ENCODE measurements at places on chromosomes 2 and 18.
A peak's percentile ranks its signal among the peaks of the same experiment; 100 is the strongest.

- no peak for DNase-seq
Measured at GRCh38 chr2:26463244-26464192, 14.4 kb downstream of the OTOF start.

GRCh38 chr18:59453468-59453961, 94.5 kb upstream of the LMAN1 start:
- DNase-seq: no peak

- DNase-seq: no peak
Measured at GRCh38 chr2:70746094-70746974, 21.7 kb downstream of the ADD2 start.

DNA sequence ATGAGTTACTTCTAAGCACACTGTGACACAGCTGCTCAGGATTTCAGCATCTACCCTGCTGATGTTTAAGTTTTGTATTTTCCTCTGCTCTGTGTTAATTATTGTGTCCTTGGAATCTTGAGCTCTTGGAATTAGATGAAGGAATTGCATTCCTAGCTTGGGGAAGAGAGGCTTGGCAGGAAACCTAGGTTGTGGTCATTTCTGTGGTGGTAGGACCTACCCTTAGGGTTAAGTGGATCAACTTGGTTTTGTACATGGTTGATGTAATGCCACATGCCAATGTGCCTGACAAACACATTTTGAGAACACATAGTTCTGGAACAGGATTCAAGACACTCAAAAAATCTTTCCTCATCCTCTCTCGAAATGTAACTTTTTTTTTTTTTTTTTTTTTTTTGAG, 264.5 kb upstream of the MEX3C start:
- DNase-seq: no peak

GRCh38 chr18:6711467-6711866, 18.0 kb upstream of the ARHGAP28 start:
- DNase-seq: no peak

DNA sequence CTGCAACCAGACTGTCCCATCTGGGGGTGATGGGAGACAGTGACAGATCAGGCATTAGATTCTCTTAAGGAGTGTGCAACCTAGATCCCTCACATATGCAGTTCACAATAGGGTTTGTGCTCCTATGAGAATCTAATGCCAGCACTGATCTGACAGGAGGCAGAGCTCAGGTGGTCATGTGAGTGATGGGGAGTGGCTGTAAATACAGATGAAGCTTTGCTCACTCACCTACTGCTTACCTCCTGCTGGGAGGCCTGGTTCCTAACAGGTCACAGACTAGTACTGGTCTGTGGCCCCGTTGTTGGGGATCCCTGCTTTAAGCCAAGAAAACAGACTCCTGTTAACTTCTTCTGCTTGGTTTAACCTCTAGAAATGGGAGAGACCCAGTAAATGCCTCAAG, 3.2 kb downstream of the CYP27A1 start:
- DNase-seq: no peak

DNA sequence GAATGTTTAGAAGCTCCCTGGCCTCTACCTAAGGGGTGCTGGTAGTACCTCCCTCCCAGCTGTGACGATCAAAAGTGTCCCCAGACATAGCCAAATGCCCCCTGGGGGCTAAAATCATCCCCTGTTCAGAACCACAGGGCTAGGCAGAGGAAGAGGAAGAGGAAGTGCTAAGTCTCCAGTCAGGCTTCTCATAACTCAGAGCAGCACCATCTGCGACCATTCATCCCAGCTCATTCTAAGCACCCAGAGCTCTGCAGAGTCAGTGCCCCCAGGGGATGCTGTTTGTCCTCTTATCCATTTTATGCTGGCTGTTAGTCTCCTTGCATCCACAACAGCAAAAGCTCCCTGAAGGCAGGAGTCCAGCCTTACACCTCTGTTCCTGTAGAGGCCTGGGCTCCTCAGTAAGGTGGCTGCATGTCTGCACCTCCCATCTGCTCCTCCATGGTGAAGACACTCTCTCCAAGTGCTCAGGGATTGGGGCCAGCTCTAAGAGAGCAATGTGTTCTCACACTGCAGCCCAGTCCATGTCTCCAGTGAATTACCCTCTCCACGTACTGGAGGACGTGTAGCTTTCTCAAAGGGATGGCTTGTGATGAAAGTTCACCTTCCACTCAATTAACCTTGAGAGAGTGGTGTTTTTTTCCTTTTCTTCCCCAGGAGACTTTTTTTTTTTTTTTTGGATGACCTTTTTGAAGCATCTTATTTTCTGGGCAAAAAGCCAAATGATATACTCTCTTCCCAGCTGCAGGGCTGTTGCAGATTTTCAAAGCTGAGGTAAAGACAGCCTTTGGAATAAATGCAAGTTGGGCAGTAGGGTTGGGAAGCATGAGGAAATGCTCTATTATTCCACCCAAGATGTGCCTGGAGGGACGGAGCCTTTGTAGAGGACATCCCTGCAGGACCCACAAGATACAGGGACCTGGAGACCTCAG, 158.9 kb upstream of the SLC14A2 start:
- DNase-seq: no peak

DNA sequence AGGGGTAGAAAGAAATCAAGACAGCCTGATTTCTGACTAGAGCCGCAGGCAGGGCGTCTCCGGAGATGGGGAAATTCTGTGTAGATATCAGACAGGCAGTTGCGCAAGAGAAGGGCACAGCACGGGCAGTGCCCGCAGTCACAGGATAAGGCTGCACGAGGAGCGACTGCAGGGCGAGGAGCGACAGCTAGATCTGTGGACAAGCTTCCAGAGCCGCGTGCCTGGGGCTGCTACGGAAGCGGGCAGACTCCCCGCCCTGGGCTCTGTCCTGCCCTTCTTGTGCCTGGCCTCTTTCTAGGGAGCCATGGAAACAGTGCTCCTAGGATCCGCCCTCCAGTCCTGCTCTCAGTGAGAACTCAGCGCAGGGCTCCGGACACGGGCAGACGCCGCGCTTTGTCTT, 12.6 kb downstream of the MC5R start:
- no peak for DNase-seq

GRCh38 chr2:57504787-57505186, 541.8 kb upstream of the VRK2 start:
- no peak for DNase-seq

- no peak for DNase-seq
Measured at GRCh38 chr2:68303033-68303901, 16.5 kb downstream of the CNRIP1 start.

GRCh38 chr18:22228976-22229375, 59.6 kb downstream of the GATA6 start:
- DNase-seq: no peak

DNA sequence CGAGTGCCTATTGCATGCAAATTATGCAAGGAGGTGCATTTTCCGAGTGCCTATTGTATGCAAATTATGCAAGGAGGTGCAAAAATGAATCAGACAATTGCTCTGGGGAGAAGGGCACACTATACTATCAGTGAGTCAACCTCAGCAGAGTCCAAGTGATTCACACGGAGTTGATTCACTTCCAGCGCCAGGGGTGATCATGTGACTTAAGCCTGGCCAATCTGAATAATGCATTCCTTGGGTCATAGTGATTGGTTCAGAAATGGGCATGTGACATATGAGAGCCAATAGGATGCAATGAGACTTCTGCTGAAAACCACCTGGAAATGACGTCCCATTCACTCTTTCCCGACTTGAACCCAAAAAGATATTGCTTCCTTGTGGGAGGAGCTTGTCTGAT, 152.2 kb downstream of the DAW1 start:
- no peak for DNase-seq

- no peak for DNase-seq
Measured at GRCh38 chr2:189803431-189803830, 19.2 kb downstream of the PMS1 start.

- DNase-seq: no peak
Measured at GRCh38 chr2:43419876-43420275, 176.0 kb downstream of the THADA start.

- DNase-seq: no peak
Measured at GRCh38 chr18:47983946-47984345, 53.5 kb upstream of the SMAD2 start.

- no peak for DNase-seq
Measured at GRCh38 chr18:48599391-48599790, 60.6 kb downstream of the CTIF start.

DNA sequence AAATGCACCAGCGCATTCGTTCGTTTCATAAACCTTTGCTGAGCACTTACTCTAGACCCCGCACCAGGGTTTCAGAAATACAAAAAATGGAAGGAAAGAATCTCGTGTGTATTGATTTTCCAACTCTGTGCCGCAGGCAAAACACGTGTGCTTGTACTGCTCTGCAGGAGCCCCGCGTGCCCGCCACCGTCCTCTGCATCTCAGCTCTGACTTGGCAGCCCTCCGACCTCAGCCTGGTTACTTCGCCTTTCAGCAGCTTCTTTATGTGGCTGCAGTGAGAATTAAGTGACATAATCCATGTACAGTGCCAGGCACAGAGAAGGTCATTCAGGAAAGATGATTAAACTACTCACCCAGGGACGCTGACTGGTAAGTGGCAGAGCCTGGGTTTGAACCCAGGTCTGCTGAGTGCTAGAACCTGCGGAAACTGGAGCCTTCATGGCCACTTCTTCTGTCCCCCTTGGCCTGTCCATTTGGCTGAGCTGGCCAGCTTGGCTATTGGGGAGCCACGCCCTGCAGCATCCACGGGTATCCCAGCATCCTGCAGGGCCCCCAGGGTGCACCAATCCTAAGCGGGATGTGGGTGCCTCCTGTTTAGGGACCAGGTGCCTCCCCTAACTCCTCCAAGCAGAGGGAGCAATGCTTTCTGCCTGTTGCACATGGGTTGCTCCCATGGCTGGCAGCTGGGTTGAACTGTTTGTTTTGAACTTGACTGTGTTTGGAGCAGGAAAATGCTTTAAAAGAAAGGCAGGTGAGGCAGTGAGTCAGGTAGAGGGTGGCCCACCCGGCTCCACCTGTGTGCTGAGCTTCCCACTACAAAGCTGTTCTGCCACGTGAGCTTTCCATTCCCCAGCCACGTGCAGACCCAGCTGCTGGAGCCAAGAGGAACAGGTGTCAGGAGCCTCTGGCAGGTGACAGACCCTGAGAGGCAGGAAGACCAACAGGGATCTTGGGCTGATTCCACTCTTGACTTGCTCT, 34.3 kb downstream of the INHBB start:
- DNase-seq: no peak

DNA sequence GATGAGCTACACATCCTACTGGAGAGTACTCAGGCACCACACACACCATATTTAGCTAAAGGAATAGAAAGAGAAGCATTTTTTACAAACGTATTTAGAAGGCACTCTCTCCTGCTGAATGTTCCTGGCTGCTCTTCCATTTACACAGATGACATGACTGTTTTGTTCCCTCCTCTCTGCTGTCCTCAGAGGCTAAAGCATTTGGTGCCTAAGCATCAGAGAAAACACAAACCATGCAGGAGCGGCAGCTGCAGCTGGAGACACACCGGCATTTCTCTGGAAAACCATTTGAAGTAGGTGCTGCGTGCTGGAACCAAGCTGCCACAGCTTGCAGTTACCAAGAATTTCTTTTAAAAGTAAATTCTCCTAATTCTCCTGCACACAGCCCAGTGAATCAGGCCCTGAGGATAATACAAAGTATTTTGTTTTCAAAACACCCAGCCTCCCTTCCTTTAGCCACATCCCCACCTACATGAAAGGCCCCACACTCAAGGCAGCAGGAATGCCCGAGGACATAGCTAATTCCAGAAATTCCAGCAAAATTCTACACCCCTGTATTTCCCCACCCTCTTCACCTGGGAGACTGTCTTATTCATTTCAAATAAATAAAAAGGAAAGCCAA, 488.9 kb upstream of the SOX11 start:
- no peak for DNase-seq

DNA sequence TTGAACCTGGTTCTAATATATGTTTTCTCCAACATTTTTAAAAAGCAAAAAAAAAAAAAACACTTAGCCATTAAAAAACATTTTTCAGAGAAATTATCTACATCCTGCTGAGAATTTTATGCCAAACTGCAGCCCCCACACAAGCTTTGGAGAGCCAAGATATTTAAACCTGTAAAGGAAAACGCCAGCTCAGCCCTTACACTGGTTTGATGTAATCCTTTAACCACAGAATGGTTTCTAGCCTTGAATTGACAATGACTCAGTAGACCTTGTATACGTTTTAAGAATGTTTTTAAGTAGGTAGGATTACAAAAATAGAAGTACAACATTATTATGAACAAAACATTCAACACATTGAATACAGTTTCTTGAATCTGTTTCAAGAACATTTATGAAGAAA, 113.6 kb downstream of the BABAM2 start:
- DNase-seq: peak; percentile 9

Measured in LoVo (cell line).